ENCODE measurements at places on chromosomes 3 and 15. TPM values are rescaled to one million over a fixed set of nuclear protein-coding genes. Genes with fewer than 3 reads are reported as not detected.

DNA sequence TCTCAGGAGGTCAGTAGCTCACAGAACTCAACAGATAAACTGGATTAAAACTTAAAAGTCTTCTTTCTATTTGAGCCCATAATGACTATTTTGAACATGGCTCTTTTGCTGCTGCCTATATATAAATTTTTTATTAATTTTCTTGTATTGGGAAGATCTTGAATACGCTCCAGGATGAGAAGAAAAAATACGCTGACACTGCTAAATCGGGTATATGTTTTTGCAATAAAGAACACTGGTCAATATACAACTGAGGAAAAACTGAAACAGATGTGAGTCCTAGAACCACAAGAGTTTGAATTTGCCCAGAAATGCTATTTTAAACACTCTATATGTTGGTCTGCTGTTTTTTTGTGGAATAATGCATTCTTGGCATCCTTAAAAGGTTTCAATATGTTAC, 20.6 kb downstream of the WNT5A start:
- H3K27ac ChIP-seq = no peak overlapping the region
- DNase-seq = no peak
- peaks cover 3% of the 10 kb centered on the region for H3K27me3 ChIP-seq
- H3K36me3 ChIP-seq = no peaks in the 10 kb centered on the region
- no peaks in the 10 kb centered on the region for H3K4me1 ChIP-seq

- H3K4me3 ChIP-seq = peak within 1 kb of the TSS; percentile 98
- peaks cover 36% of the 10 kb centered on the region for H3K36me3 ChIP-seq
- H3K27ac ChIP-seq = peak within 1 kb of the TSS; percentile 99
- peaks cover 36% of the 10 kb centered on the region for H3K4me1 ChIP-seq
- H3K27me3 ChIP-seq = no peaks in the 10 kb centered on the region
- peak; percentile 95 for DNase-seq
Observed at GRCh38 chr3:28348629-28349468, at the start of the genes AZI2 and ZCWPW2. Gene AZI2, minus strand, starts transcription at chr3:28348824. Its CDS starts 8,207 bp downstream, at chr3:28340617. Gene ZCWPW2, plus strand, starts transcription at chr3:28348721. Its CDS starts 64,348 bp downstream, at chr3:28413069.

EPHB1 gene
- 0.39 TPM for total RNA-seq

SCAMP2 gene
- total RNA-seq = 103 TPM

- no peak overlapping the region for H3K4me3 ChIP-seq
- no peak for DNase-seq
- H3K36me3 ChIP-seq = no peaks in the 10 kb centered on the region
- no peak overlapping the region for H3K27ac ChIP-seq
Observed at GRCh38 chr3:75294124-75294523, 370.0 kb upstream of the FRG2C start.

OIP5 gene
- total RNA-seq = 17.1 TPM

GRCh38 chr3:16449369-16449768, 64.1 kb downstream of the RFTN1 start:
- H3K4me3 ChIP-seq = no peak overlapping the region
- H3K27ac ChIP-seq = no peak overlapping the region
- H3K27me3 ChIP-seq = no peaks in the 10 kb centered on the region

- peaks cover 14% of the 10 kb centered on the region for H3K27me3 ChIP-seq
- H3K4me3 ChIP-seq = no peak overlapping the region
- peaks cover 1% of the 10 kb centered on the region for H3K4me1 ChIP-seq
- DNase-seq = no peak
- no peak overlapping the region for H3K27ac ChIP-seq
Observed at GRCh38 chr3:194270627-194271459, 80.3 kb downstream of the CPN2 start.

UROC1 gene
- not detected for total RNA-seq

- no peak overlapping the region for H3K27ac ChIP-seq
- H3K27me3 ChIP-seq = no peaks in the 10 kb centered on the region
- peak; percentile 13 for DNase-seq
- H3K4me1 ChIP-seq = no peaks in the 10 kb centered on the region
Observed at GRCh38 chr15:25171111-25171811, 216.5 kb downstream of the SNRPN start.

DNA sequence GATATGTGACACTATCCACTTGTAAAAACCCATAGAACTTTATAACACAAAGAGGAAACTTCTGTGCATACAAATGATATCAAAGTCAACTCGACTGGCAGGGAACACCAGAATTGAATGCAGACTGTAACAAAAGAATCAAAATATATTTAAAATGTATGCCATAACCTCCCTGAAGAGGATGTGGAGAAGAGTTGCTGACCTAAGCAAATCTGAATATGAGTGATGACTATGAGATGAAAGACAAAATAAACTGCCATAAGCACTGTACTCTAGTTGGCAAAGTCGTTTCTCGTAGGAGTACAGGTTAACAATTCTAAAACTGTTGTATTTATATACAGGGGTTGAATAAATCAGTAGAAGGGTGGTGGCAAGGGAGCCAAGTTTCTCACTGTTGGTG, 482.1 kb downstream of the OCA2 start:
- H3K4me1 ChIP-seq = no peaks in the 10 kb centered on the region
- H3K27ac ChIP-seq = no peak overlapping the region
- H3K36me3 ChIP-seq = no peaks in the 10 kb centered on the region
- peaks cover 1% of the 10 kb centered on the region for H3K27me3 ChIP-seq
- H3K4me3 ChIP-seq = no peak overlapping the region
